ENCODE measurements at places on chromosomes 6 and 20.

GRCh38 chr20:48319943-48320584, 507.7 kb downstream of the PREX1 start:
- DNase-seq = no peak

GRCh38 chr6:116096979-116097816, 3.5 kb upstream of the NT5DC1 start:
- DNase-seq = no peak

DNA sequence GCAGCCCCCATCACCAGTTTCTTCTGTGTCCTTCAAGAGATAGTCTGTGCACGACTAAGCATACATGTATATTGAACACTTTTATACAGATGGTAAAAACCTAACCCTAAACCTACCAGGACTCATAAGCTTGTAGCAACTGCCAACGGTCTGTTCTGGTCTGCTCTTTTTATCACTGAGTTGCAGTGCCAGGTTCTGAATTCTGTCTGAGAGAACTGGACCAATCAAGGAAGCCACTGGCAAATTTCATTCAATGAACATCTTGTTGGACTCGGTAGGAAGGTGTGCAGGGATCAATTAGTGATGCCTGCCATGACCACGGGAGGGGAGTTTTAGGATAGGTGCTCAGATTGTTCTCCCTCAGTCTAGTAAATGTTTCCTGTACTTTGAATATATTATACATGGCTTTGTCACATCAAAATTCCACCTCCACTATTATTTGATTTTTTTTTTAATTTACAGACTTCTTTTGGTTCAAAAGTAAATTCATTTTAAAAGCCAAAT, 146.8 kb downstream of the EYA2 start:
- no peak for DNase-seq

DNA sequence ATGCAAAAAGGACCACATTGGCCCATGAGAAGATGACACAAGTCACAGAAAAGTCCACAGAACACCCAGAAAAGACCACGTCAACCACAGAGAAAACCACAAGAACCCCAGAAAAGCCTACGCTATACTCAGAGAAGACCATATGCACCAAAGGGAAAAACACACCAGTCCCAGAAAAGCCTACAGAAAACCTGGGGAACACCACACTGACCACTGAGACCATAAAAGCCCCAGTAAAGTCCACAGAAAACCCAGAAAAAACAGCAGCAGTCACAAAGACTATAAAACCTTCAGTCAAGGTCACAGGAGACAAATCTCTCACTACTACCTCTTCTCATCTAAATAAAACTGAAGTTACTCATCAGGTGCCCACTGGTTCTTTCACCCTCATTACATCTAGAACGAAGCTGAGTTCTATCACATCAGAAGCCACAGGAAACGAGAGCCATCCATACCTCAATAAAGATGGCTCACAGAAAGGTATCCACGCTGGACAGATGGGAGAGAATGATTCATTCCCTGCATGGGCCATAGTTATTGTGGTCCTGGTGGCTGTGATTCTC, 11.2 kb downstream of the MUCL3 start:
- no peak for DNase-seq

DNA sequence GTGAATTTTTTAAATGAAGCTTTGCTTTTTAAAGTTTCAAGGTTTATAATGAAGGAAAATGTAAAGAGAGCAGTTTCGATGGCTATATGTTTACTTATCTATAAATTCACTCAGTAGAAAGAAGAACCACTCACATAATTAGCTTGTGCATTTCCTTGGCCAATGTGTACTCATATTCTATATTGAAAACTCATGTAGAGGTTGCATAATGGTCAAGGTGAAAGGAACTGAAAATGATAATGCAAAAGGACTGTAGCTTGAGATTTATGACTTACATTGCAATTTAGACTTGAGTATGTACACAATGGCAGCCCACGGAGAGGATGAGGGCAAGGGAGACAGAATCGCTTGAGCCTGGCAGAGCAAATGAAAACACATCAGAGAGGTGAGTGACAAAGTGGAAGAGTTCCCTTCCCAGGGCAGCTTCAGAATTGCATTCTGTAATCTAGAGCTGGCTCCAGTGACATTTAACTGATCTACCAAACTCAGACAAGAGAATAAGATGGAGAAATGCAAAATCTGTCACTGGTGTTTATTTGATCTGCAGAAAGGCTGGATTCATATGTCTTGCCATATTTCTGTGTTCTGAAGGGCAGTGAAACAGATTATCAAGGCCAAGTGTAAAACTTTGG, 191.8 kb downstream of the TMEM200A start:
- DNase-seq = no peak

DNA sequence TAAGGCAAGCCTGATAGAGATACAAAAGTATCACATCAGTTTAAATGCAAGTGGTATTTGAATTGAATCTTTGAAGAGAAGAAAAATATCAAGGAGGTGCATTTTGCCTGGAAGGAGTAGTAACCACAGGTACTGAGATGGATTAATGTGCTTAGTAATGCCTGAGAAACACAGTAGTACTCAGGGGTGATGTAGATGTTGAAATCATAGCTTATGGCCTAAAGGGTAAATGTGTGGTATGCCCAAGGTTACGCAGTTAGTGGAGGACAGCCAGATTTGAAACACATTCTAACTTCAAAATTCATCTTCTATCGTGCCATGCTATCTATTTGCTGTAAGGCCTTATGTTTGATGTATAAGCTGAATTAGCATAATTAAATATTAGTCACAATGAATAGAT, 55.9 kb downstream of the STXBP5 start:
- no peak for DNase-seq

GRCh38 chr6:169229615-169230321, 23.9 kb downstream of the THBS2 start:
- DNase-seq = no peak

GRCh38 chr20:57598491-57598890, 21.7 kb downstream of the ZBP1 start:
- no peak for DNase-seq

- DNase-seq = no peak
Observed at GRCh38 chr20:5680192-5680591, 70.0 kb upstream of the SHLD1 start.

- DNase-seq = no peak
Observed at GRCh38 chr6:46407246-46407645, 84.0 kb downstream of the RCAN2 start.

DNA sequence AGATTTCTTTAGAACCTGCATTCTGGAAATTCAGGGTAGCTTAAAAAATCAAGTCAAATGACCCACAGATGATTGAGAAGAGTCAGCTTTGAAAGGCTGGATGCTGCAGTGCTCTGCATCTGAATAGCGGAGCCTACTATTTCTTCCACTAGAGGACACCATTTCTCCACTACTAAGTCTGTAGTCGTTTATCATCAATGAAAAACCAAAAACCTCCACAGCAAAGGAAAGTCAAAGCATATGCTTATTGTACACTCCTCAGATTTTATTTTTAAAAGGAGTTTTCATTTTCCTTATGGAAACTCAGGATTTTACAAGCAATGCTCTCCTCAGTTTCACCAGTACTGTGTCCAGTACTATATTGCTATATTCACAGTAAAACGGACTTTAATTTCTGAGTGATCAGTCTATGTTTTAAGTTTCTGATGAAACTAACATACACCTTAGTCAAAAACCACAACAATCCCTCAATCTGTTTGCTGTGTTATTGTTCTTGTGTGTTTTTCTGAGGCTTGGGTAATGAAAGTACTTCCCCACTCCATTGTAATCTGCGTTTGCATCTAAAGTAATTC, 50.5 kb upstream of the ENPP5 start:
- DNase-seq = no peak

DNA sequence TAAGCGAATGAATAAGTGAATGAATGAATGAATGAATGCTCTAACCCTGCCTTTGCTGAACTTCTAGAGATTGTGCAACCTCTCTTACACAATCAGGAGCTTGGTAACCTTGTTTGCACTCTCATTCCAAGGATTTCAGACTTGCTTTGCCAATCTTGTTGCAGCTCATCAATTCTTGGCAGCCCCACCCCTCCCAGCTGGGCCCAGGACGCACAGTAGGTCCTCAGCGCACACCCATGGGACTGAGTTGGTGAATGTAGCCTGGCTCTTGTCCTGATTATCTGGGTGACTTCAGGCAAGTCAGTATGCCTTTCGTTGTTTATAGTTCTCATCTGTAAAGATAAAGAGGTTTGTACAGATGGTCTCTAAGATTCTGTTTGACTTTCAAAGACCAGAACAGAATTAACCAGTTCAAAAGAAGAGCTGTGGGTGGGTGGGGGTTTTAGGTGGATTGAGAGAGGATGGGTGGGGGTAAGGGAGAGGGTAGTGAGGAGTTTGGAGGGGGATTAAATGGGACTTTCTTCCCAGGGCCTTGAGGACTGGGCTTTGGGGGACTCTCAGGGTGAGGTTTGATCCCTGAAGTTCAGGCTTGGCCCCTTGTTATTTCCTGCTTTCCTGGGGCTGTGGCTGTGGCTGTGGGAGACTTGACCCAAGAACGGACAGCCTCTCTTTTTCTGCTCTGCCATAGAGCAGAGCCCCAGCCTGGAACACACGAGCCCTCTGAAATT, 33.2 kb downstream of the VEGFA start:
- DNase-seq = no peak

DNA sequence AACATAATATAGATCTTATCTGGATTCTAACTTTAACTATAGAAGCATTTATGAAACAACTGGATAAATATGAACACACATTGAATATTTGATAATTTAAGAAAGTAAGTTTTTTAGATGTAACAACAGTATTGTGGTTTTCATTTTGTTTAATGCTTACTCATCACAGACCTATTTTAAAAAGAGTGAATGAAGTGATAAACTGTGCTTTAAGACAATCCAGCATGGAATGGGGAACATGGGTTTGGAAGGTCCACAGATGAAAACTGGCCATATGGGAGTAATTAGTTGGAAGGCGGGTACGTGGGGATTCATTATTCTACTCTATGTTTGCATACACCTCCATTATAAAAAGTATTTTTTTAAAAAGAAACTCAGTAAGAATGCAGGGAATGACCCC, 21.2 kb downstream of the EPB41L2 start:
- DNase-seq = no peak

GRCh38 chr6:82419859-82420258, 56.2 kb downstream of the TPBG start:
- DNase-seq = no peak

DNA sequence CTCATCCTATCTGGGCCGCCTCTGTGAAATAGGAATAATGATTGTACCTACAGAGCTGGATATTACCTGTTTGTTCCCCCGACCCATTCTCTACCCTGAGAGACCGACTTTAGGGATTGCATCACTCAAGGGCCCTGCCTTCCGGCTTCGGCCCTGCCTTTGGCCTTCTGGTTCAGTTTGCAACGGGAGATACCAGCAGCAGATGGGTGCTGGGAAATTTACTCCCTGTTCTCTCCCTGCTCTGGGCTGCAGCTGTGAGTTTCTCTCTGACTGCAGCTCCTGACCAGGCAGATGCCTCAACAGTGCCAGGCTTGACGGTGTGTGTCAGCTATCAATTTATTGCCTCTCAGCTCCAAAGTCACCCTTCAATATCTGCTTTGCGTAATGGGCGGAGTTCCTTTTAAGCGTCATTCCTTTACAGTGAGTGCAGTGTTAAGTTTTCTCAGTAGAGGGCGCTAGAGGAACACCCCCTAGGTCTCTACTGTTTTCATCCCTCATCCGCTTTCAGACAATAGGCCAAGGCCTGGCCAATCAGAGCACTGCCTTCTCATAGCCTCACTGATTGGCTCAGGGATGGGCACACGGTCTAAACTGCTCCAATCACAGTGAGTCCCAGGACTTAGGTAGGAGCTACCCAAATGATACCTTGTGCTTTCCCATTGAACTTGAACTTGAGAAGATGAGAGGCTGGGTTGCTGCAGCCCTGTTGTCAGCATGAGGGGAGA, 30.0 kb downstream of the KCNG1 start:
- DNase-seq = no peak

GRCh38 chr20:62774762-62775161, 21.5 kb upstream of the MRGBP start:
- no peak for DNase-seq

GRCh38 chr6:32096394-32097258, 12.5 kb downstream of the TNXB start:
- DNase-seq = no peak

DNA sequence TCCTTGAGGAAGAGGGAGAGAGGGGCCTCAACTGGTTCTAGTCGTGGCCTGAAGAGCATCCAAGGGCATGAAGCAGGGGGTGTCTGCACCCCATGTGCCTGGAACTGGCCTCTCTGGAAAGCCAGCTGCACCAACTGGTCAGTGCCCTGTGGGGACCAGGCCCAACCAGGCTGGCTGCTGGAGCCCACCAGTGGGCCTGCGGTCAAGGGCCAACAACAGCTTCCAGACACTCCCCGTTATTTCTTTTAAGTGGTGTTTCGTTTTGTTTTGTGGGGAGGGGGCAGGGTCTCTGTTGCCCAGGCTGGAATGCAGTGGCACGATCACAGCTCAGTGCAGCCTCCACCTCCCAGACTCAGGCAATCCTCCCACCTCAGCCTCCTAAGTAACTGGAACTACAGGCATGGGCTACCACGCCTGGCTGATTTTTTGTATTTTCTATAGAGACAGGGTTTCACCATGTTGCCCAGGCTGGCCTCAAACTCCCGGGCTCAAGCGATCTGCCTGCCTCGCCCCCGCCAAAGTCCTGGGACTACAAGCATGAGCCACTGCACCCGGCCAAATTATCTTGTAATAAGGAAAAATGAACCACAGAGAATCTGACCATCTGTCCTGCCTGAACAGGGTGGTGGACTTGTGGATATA, 11.9 kb upstream of the C20orf144 start:
- DNase-seq = no peak

GRCh38 chr20:4067600-4068261, 52.4 kb upstream of the RNF24 start:
- DNase-seq = no peak

DNA sequence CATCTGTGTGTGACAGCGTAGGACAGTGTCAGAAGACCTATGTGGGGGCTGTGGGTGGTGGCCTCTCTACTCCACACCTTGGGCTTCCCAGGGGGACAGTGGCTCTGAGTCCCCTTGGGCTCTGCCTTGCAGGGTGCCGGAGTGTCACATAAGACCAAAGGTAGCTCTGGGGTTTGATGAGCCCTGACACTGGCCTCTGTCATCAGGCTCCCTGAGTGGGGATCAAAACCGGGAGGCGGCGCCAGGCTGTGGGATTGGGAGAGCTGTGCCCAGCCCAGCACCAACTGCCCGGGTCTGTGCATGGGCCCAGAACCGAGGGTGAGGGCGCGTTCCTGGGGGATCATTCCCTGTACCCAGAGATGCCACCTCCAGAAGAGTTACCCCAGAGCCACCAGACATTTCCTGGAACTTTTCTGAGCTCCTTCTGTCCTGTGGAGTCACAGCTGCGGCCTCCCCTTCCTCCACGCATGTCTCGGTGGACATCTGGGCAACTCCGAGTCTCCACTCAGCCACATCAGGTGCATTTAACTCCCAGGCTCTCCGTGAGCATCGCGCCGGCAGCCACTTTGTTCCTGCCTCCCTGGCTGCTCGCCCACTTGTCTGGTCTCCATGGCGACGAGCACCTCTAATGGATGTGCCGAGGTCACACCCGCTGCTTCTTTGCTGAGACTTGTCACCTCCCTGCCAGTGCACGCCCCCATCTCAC, 94.7 kb downstream of the TMEM242 start:
- no peak for DNase-seq

GRCh38 chr6:25893778-25894177, 19.7 kb upstream of the SLC17A3 start:
- no peak for DNase-seq

Data from stimulated activated CD8-positive, alpha-beta memory T cell treated with anti-CD3 and anti-CD28 coated beads, Interleukin-12 subunit alpha, Interleukin-12 subunit beta, amount 100 ng/mL, for 1 hour (primary cell).